Mucosa of descending colon (tissue), 3 donors: ENCODE measurements at places on chromosomes 1 and 21. TPM values are rescaled to one million over a fixed set of nuclear protein-coding genes. Genes with fewer than 3 reads are reported as not detected.

The AKR7A3 gene
- total RNA-seq: 97.8 TPM

The SMIM11 gene
- total RNA-seq: 12.1 TPM

The KRTAP19-3 gene
- not detected for total RNA-seq

The DLGAP3 gene
- total RNA-seq: 0.35 TPM

The TMEM200B gene
- 0.90 TPM for total RNA-seq
